ENCODE measurements at places on chromosomes 6 and 20.

GRCh38 chr6:153698001-153698400 is 341.0 kb upstream of the OPRM1 start:
- ATAC-seq, result no peak

DNA sequence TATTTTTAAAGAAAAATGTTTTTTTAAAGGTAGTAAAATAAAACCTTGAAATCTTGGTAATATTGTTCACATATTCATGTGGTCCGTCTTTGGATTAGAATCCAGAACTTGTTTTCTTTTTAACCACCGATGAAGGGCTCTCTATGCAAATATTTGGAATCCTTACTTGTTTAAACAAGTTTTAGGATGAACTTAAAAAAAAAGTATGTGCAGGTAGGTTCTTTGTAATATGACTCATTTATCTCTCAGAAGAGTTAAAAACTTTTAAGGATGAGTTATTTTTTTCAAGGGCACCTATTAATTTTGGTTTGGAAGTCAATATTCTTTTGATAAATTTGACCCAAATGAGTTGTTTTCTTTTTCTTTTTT is 8.9 kb downstream of the DSP start:
- no peak for ATAC-seq

GRCh38 chr6:44727651-44728630 is 340.4 kb downstream of the CDC5L start:
- no peak for ATAC-seq

DNA sequence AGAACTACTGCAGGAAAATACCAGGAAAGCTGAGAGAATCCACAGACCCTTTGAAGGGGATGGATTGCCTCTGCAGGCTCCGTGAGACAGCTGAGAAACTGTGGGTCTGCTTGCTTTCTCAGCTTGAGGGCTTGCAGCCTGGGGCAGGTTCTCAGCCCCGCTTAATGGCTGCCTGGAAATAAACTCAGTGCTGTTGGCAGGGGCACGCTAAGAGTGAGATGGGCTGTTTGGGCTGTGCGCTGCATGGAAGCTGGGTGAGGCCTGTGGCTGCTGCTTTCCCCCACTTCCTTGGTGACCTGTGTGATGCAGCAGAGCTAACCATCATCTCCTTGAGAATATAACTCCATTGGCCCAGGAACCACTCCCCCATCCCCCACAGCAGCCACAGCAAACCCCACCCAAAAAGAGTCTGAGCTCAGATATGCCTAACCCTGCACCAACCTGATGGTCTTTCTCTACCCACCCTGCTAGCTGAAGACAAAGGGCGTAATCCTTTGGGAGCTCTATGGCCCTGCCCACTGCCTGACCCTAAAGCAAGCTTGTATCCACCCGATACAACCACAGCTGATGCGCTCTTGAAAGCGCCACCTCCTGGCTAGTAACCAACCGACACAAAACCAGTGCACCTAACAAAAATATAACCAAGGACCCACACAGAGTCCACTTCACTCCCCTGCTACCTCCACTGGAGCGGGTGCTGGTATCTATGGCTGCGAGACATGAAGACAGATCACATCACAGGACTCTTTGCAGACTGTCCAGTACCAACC is 800.6 kb upstream of the MAP3K7 start:
- ATAC-seq, result no peak

GRCh38 chr6:34522761-34523160 is 33.4 kb downstream of the SPDEF start:
- ATAC-seq, result no peak

DNA sequence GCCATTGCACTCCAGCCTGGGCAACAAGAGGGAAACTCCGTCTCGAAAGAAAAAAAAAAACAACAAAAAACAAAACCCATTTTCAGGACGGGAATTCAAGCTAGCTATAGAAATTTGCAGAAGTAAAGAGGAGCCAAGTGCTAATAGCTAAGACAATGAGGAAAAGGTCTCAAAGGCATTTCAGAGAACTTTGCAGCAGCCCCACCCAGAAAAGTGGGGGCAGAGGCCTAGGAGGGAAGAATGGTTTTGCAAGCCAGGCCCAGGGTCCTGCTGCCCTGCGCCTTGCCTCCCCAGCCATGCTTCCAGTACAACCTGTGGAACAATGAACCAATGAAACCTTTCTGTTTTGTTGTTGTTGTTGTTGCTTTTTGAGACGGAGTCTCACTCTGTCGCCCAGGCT is 38.3 kb upstream of the SAMHD1 start:
- no peak for ATAC-seq

DNA sequence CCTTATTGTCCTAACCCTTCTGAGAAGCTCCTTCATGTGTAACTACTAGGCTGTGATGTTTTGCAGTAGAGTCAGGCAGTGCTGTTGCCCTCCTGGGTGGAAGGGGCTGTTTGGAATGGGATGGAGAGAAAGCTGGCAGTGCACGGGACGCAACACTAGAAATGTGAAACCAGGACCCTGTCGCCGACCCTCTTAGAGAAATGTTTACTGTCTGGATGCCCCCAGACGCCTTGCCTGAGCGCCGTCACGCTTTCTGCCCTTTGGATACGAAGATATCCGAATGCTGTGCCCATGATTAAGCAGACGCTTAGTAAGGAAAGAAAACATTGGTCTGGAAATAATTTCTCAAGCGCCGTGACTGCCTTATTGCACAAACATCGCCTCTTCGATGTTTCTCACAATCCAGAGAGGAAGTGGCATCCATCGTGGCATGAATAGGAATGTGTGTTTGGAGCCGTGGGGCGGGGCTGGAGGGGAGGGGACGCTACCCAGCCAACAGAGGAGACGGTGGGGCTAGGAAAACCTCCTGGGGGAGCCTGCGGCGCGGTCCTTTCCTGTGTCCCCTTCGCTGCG is 661 bp upstream of the PPP1R14C start:
- ATAC-seq, result peak; percentile 63

DNA sequence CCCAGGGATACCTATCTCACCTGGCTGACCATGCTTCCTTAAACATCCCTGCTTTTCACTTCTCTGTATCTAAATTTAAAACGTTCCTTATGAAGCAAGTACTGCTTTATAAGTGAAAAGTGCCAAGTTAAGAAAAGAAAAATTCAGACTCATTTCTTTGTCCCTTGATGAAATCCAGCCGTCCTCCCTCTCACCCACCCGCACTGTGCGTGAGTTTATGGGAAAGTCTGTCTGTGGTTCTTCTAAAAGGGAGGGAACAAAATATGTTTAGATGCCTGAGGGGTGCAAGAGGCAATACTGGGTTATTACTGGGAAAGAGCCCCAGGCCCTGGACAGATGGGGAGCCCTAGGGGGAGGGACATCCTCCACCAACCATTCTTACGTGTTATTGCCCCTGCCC is 31.2 kb downstream of the SPDEF start:
- no peak for ATAC-seq

DNA sequence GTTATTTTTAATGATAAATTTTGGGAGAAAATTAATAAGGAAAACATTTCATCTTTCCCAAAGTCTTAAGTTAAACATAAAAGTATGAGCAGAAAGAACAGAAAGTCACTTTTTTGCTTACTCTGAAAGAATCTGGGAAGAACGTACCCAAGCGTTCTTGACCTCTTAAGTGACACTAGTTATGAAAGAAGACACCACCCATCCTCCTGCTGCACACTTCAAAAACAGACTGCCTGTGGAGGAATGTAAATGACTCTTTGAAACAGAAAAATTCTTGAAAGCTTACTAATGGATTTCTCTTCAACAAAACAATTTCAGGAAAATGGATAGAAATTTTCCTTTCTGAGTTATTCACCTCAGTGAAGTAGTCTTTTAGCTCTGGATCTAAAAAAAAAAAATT is 227.7 kb downstream of the MEI4 start:
- ATAC-seq, result no peak

- no peak for ATAC-seq
These were observed 9.5 kb downstream of the NPEPL1 start for GRCh38 chr20:58702161-58702510.

- ATAC-seq, result peak; percentile 51
These were observed 137.4 kb upstream of the HDAC2 start for GRCh38 chr6:114108119-114109002.

- ATAC-seq, result peak; percentile 57
These were observed at the start of gene TFAP2C for GRCh38 chr20:56628873-56629463. Gene TFAP2C (plus strand): TSS chr20:56629306. CDS start chr20:56629545, 239 bp downstream.

DNA sequence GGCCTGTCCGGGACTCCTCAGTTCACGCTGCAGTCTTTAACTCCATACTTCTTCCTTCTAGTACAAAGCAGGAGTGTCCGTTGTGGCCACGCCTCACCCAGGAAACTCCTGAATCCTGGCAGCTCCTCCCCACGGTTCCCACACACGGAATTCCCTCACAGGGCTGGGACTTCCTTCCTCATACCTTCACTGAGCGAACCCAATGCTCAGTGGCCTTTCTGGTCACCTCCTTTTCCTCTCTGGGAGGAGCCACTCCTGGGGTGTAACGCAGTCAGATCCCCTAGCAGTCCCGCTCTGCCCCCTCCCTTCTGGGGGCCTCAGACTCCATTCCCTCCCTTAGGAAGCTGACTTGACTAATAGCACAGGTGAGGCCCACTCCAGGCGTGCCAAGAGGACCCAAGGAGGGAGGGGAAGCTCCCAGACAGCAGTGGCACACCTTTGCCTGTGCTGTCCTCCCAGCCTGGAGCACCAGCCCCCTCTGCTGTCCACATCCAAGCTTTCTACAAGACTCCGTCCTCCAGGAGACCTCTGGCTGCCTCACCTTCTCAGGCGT is at the start of gene SLC52A3:
TSS of gene SLC52A3 (minus strand) at position 75 of the 553 bp plus-strand sequence. CDS start 2,726 bp downstream, outside the sequence.
- no peak for ATAC-seq

GRCh38 chr20:2865630-2866029 is 7.7 kb upstream of the PTPRA start:
- no peak for ATAC-seq

DNA sequence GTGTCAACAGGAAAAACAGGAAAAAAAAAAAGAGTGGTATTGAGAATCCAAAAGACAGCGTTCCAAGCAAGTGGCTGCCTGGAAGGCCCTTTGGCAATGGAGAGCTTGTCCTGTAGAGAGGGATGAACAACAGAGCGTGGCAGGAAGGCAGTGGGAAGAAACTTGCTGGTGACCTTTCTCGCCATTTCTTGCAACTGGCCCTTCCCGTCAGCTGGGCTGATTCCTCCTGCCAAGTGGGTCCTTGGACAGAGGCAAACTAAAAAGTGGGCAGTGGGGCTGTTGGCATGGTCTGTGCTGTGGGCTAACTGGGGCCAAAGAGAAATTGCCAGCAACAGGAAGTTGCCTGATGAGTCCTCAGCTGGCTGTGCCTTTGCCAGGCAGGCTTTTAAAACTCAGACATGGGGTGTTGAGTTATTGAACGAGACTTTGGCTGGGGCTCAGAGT is 43.9 kb upstream of the CLDN20 start:
- ATAC-seq, result no peak
